ENCODE measurements at places on chromosomes 2 and 18.

GRCh38 chr2:176380341-176380740 is 111.1 kb downstream of the MTX2 start:
- no peak for DNase-seq

DNA sequence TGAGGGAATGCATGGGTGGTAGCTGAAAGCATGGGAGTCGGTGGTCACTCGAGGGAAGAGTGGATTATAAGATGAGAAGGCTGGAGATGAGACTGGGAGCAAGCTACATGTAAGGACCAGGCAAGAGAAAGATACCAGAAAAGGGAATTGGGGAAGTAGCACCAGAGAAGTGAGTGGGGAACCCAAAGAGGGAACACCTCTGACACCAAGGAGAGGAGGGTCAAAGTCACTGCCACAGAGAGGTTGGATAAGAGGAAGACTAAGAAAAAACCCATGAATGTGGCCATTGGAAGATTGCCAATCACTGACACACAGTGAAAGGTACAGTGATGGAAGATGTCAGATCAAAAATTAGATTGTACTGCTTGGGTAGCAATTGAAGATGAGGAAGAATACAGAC is 473.9 kb downstream of the BCL11A start:
- DNase-seq: no peak

DNA sequence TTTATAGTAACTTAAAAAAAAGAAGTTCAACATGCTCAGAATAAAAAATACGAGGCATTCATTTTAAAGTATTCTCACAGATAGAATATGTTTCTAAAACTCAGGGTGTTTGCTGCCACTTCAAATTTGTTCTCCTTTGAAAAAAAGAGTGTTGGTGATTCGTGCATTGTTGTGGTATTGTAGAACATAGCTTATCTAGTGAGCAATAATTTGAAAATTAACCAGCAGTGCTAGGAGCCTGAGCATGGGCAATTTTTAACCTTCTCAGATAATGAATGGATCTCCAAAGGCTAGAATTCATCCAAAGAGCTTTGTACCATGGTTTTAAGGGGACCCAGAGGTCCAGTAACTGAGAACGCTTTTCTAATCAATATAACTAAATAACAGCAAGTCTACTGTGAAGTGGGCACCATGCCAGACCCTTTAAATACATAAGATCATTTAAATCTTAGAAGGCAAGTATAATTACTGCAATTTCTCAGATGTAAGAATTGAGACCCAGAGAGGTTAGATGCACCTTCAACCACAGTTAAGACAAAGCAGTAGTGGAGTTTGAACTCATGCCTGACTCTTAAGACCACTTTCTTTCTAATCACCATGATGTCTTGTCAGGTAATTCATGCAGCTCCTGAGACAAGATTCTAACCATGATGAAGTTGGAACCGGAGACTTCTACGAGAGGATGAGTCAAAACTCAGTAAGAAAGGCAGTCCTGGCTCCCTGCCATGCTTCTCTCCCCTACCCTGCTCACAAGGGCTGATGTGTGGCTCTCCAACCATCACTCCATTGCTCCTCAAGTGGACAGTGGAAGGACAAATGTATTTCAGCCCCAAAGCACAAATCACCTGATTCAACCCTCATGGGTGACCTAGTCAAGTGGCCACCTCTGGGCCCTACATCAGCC is 3.4 kb downstream of the CYRIA start:
- DNase-seq: no peak

DNA sequence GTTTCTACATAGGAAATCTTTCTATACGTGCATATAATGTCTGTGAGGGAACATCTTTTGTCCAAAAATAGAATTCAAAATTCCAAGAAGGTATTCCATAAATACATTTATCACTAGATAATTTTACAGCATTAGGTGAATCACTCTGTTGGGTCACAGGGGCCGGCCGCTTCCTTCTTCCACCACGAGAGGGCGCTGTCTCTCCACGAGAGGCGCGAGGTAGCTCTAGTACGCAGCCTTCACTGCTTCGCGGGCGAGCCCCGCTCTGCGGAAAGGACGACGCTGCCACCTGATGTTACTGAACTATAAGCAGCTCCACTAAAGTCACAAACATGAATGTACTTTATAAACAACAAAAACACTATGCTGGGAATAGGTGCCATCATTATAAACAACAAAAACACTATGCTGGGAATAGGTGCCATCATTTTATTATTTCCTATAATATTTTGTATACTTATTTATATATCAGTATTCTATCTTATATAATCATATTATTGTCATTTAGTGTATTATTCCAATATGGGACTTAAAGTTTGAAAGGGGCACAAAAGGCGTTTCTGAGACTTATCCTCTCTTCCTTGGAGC is 69.4 kb upstream of the REV1 start:
- DNase-seq: peak; percentile 22

- no peak for DNase-seq
Measured at GRCh38 chr2:95575857-95576256, 15.9 kb upstream of the TRIM43 start.

DNA sequence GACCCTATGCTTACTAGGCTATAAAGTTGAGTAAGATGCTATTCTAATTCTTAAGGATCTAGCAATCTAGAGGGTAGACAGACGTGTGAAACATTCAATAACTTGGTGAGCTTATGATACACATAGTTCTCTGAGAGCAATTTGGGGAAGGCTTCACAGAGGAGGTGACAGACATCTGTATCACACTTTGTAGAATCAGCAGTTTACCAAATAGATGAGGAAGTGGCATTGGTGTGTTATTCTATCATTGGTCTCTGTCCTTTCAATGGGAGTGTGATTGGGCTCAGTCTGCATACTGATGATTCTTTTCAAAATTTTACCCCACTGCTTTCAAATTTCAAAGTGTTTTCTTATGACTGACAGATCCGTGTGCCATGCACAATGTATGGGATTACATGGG is 47.0 kb upstream of the TMEM178A start:
- no peak for DNase-seq

DNA sequence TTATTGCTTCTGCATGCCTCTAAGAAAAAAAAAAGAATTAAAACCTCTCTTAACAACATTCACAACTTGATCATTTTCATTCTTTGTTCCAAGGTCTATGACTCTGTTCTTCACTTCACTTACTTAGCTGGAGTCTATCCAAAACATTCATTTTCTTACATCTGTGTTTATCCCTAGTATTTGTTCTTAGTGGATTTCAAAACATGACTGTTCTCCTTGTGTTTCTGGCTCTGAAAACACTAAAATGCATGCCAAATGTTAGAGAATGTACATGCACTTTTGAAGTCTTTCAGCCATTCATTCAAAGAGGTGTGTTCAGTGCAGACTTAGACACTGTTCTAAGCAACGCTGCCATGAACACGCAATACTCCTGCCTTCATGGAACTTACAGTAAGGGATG is 138.8 kb downstream of the CNTNAP5 start:
- no peak for DNase-seq

- DNase-seq: no peak
Measured at GRCh38 chr2:30708491-30709290, 98.6 kb downstream of the CAPN13 start.

- DNase-seq: no peak
Measured at GRCh38 chr2:218023636-218024035, 20.8 kb upstream of the TNS1 start.

DNA sequence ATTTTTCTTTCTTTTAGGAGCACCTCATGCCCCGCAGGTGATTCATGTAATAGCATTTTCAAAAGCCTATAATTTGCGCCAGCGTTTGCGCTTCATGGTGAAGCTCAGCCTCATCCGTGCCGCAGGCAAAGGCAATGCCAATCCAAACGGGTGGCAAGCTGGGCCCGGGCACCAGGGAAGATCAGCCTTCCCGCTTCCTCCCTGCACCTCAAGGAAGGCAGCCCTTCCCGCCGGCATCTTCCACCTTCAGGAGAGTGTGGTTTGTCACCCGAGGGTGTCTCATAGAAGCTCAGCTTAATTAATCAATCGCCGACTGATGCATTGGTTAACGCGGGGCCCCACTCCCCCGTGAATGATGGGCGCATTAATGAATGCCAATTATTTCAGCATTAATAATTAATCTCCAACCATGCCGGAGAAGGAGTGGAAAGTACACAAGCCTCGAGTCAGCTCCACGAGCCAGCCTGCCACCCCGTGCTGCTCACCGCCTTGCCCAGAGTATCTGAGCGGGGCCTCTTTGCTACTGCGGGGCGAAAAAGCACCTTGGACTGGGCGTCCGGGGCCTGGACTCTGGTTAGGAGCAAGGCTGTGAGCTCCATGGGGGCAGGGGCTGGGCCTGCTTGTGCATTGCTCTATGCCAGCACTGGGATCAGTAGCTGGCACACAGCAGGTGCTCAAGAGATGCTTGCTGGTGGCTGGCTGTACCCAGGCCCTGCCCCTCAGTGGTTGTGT is 13.0 kb downstream of the INHBB start:
- DNase-seq: no peak

- DNase-seq: no peak
Measured at GRCh38 chr2:59390581-59390980, 1149.5 kb upstream of the FANCL start.

GRCh38 chr2:104969564-104969963 is 68.3 kb upstream of the MRPS9 start:
- DNase-seq: no peak

GRCh38 chr2:191064590-191064989 is 50.6 kb upstream of the STAT1 start:
- no peak for DNase-seq

- DNase-seq: peak; percentile 85
Measured at GRCh38 chr18:45802814-45803492, 22.5 kb upstream of the SIGLEC15 start.

GRCh38 chr2:20604401-20604911 is 46.4 kb downstream of the HS1BP3 start:
- DNase-seq: no peak

DNA sequence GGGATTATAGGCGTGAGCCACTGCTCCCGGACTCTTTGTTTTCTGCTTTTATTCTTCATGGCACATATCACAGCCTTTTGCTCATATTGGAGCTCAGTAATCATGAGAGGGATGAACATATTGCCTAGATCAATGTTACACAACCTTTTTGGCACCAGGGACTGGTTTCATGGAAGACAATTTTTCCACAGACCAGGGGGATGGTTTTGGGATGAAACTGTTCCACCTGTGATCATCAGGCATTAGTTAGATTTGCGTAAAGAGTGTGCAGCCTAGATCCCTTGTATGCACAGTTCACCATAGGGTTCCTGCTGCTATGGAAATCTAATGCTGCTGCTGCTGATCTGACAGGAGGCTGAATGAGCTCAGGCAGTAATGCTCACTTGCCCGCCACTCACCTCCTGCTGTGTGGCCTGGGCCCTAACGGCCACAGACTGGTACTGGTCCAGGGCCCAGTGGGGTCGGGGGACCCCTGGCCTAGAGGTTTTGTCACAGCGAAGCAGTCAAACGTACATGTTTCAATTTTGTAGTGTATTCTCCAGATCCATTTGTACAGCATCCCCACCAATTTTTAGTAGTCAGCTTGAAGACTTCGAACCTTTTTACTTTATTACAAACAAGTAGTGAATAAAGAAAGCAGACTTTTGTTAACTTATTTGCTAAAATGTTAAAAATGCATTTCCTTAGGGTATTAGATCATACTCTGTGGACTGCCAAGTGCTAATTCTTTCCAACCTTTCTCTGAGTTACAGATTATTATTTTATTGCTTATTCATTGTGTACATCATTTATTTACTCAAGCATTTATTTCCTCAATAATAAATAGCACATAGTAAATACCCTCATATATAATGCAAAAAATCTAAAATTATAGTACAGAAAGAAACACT is 6.2 kb downstream of the DAW1 start:
- DNase-seq: no peak

DNA sequence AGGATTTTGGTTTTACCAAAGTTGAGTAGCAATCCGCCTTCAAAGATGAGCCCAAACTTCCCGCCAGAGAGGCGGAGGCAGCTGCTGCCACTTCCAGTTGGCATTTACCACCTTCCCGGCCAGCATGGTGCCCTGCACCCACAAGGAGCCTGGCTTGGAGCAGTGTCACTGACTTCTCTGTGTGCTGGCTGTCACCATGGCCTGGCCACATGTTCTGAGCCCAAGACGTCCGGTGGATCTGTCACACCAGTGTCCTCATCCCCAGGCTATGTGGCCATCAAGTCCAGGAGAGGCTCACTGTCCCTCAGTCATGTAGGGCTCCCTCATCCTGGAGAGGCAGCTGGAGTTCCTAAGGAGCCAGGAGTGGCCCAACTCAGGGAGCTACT is 100.6 kb downstream of the ACKR3 start:
- DNase-seq: no peak

DNA sequence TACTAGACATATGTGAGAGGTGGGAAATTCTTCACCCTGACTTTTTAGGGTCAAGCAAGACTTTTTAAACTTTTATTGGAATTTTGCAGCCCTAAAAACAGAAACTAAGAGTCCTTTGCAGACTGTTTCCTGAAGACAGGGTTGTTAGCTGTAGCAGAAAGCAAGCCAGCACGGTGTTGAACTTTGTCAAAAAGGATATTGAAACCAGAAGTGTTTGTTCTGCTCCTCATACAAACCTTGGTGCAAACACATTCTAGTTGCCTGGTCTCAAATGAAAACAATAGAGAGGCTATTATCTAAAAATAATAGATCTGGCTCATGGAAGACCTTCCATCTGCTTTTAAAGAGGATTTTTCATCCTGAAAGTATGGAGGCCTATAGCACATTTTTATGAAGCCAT is 65.8 kb upstream of the IGFBP5 start:
- DNase-seq: no peak

DNA sequence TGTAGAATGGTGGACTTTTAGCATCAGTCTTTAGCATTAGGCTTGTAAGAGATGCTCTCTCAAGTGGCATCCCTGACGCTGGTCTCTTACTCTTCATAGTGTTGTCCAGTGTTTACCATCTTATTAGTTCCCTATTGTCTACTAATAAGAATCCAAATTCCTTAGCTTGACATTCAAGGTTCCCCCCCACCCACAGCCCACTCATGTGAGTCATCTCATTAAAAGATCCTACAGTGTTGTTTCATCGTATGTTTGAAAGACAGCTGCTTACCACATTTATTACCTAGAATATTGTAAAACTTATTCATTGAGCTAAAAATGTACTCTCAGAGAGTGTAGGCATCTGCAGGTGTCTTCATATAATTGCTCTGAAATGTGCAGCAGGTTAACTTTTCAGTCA is 28.5 kb downstream of the EIF5B start:
- DNase-seq: no peak

- DNase-seq: no peak
Measured at GRCh38 chr2:120791962-120792297, 56.3 kb downstream of the GLI2 start.

GRCh38 chr2:219648176-219648575 is 20.7 kb downstream of the SLC4A3 start:
- no peak for DNase-seq

Data from glomerular endothelial cell (primary cell).